T-helper 9 cell (primary cell): ENCODE measurements at places on chromosomes 2 and 18.

DNA sequence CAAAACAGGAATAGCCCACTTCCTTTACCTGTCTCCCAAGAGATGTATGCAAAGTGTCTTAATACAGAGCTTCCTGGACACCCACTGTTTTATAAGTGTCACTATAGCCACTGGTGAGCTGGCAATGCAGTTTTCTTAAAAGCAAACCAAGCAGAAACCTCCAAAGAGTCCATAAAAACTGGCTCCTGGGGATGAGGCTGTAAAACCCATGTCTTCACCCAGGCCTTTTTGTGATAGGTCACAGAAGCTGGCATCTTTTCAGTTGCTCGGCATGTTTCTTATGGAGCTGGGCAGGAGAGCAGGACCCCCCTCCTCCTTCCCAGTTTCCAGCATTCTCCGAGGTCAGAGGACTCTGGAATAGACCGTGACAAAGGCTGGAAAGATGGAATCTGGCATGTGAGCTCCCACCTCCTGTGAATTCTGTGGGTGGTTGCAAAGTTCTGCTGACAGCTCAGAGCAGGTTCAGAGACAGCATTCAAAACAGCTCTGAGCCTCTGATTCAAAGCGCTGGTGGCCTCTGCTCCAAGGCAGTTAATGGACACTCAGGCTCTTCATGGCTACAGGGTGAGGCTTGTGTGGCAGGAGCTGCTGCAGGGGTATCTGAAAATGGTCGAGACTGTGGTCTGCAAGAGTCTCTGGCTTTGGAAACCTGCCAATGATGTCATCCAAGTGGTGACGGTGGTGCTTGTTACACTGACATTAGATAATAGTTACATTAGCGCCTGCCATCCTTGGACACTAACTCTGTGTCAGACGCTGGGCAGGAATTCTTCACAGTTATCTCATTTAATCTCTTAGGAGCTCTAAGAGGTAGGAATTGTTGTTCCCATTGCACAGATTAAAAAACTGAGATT is 283.4 kb downstream of the CLIP4 start:
- no peak for DNase-seq

DNA sequence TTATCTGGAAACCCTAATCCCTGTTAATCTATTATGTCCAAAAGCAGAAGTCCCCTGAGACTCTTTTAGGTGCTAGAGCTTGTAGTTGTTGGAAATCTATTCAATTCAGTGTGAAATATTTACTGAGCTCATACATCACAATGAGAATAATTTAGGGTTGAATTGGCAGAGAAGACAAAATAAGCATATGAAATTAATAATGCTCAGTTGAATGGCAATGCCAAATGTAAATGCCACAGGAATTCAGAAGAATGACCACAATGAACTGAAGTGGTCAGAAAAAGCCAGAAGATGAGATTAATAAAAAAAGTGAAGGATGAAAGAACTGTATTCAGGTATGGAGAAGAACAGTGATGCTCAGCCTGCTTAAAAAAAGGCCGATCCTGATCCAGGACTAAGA is 8.0 kb upstream of the STAT4 start:
- DNase-seq, result no peak

DNA sequence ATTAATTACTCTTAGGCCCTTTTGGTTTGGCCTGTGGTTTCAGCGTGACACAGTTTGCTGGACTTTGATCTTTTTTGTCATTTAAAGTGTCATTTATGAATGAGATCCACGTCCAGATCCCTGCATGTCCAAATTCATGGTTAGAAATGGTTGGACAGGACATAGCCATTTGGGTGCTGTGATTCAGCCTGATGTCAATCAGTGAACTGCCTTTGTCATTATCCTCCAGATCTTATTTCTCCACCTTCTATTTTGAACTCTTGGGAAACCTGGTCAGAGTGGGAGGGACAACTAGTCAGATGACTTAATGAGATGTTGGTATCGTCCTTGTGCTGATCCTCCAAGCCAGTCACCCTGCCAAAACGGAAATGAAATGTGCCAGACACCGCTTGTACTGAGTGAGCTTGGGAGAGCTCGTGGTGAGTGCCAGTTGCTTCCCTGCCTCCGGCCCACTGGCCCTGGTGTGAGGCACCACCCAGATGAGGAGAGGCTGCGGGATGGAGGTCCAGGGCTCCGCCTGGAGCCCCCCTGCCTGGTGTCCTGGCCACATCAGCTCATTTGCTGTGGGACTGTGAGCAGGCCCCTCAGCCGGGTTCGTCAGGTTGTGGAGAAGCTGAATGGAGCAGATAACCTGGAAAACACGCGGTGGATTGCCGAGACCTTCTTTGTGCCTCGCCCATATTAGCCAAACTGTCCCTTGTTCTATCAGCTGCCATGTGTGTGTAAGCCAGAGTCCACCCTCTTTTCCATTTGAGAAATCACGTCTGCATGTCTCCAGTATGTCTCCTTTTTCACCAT is 70.1 kb downstream of the DGKD start:
- no peak for DNase-seq

DNA sequence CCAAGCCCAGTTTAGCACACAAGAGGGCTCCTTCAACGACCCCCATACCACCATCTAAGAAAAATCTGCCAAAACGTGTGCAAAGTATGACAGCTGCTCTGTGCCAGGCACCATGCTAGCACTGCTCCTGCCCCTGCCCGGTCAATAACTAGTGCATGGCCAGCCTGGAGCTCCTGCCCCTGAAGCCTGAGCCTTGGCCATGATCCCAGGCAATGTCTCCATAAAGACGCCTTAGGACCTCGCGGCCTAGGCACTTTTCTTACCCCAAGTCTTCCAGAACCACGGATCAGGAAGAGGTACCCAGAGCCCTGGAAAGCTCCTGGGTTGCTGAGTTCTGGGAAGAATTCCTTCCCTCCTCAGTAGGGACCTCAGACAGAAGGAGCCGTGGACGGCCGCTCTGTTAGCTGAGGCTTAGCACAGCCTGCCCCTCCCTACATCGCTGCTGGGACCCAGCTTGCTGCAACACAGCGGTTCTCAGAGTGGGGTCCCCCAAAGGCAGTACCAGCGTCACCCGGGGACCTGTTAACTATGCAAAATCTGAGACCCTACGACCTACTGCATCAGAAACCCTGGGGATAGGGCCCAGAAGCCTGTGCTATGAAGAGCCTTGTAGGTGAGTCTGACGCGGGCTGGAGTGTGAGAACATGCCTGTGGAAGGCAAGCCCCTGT is 117.8 kb upstream of the TWIST2 start:
- DNase-seq, result no peak

GRCh38 chr2:239006622-239007285 is 158.9 kb downstream of the TWIST2 start:
- no peak for DNase-seq
